Brain pericyte (primary cell): ENCODE measurements at places on chromosomes 7 and 10.

GRCh38 chr10:101286248-101287046, 57.2 kb upstream of the LBX1 start:
- no peak for DNase-seq

- DNase-seq, result no peak
Observed at GRCh38 chr7:16754856-16755317, 1.3 kb downstream of the TSPAN13 start.

- DNase-seq, result no peak
Observed at GRCh38 chr7:1026721-1027161, 17.6 kb upstream of the GPR146 start.

GRCh38 chr10:110410329-110411046, 87.2 kb upstream of the DUSP5 start:
- no peak for DNase-seq
